ENCODE measurements at places on chromosomes 11 and 22.

GRCh38 chr11:97751952-97752351 is 1268.8 kb upstream of the CNTN5 start:
- DNase-seq = no peak

DNA sequence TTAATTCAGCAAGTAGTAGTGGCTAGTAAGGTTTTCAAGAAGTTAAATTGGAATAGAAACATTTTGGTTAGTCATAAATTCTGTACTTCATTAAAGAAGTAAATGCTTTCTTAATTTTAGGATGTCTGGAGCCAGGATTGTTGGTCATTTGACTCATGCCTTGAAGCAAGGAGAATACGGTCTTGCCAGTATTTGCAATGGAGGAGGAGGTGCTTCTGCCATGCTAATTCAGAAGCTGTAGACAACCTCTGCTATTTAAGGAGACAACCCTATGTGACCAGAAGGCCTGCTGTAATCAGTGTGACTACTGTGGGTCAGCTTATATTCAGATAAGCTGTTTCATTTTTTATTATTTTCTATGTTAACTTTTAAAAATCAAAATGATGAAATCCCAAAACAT is 25.8 kb downstream of the ACAT1 start:
- DNase-seq = no peak

GRCh38 chr22:29493636-29494035 is 13.6 kb downstream of the NEFH start:
- no peak for DNase-seq

- DNase-seq = no peak
Measured at GRCh38 chr11:129040934-129041333, 98.3 kb upstream of the TP53AIP1 start.
